ENCODE measurements at places on chromosomes 7 and 10.

DNA sequence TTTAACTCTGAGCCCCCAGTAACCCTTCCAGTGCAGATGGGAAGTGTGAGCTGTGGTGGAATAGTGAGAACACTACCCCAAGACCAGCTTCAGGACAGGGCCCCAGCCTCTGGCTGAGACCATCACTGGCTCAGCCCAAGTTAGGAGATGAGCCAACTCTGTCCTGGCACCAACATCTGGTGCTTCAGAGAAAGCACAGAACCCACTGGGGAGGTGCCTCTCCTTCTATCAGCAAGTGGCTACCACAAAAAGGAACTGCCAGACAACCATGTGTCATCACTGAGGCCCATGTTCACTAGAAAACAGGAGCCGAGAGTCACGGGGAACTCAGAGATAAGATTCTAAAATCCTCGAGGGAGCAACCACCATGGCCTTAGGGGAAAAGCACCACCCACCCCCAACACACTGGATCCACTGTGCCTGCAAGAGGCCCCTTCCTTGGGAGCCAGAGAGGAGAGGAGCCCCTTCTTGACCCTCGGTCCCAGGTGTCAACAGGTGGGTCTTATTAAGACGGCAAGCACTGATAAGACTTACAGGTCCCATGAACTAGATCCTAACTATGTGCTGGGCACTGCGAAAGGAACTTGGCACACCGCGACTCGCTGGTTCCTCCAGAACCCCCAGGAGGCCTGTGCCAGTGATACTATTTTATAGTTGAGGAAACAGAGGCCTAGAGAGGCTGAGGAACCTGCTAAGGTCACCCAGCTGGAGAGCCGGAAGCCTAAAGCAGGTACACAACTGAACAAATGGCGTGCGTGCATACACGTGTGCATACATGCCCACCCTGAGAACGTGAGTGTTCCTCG, 102.7 kb downstream of the FAM53B start:
- peak; percentile 22 for DNase-seq

GRCh38 chr10:79202188-79203013, 133.6 kb downstream of the ZMIZ1 start:
- no peak for DNase-seq

GRCh38 chr7:16826060-16826459, 21.3 kb upstream of the AGR2 start:
- no peak for DNase-seq

- peak; percentile 40 for DNase-seq
These were observed 15.5 kb upstream of the SLC18A3 start for GRCh38 chr10:49594594-49594993.

DNA sequence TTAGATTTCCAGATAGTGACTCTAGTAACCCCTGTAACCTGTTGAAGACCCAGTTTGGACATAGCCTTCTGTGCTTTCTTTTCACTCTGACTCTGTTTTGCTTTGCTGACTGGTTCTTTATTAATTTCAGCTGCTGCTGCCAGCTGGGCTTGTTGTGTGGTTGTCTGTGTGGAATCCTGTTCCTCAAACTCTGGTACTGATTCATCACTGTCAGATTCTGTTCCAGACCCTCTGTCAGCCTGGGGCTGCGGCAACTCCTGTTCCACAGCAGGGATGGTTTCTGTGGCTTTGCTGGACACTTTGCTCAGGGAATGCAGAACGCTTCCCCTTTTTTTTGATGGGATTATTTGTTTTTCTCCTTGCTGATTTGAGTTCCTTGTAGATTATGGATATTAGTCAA, 104.9 kb downstream of the SEC23IP start:
- DNase-seq: no peak

GRCh38 chr7:2317556-2318293, 3.5 kb upstream of the SNX8 start:
- no peak for DNase-seq

DNA sequence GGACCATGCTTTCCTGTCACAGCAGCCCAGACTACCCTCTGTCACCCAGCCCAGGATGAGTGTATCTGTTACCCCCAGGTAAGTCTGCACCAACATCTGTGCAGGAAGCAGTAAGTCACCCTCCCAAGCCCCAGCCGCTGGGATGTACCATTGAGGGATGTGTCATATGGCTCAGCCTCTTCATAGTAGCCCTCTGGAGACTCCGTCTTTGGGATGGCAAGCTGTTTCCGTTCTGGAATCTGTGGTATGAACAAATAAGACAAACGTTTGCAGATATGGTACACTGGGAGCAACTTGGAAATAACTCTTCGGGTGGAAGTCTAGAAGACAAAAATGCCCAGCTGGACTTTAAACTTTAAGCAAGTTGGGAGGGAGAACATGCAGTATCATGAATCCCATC, 81.3 kb downstream of the AFAP1L2 start:
- no peak for DNase-seq

DNA sequence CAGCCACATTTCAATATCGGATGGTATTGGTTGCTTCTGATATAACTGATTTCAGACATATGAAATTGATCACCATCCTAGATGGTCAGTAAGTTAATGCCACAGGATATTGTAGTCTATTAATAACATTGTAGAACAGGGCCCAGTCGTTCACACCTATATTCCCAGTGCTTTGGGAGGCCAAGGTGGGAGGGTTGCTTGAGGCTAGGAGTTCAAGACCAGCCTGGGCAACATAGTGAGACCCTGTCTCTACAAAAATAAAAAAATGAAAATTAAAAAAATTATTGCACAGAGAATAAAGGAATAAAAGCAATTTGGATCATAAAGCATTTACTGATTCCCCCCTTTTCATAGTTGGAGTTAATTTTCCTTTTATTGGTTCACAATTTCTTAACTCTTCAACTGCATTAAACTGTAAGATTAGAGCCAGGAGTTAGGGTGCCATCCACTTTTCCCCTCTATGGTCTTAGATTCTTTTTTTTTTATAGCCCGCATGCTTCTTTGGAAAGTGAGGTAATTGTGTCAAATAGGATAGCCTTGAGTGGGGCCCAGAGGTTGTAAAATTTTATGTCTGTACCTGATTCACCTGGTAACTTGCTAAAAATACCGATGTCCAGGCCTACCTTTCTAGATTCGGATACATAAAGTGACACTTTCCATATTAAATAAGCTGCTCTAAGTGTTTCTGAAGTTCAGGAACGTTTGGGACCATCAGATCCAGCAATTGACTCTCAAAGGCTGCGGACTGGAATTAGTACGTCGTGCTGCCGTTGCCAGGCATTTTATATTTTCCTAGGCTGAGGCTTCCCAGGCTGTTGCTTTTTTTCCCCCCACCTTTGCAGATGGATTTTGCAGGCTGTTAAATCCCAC, 24.7 kb downstream of the ADK start:
- DNase-seq: no peak

- DNase-seq: no peak
These were observed 1.6 kb downstream of the CCDC71L start for GRCh38 chr7:106659166-106659962.

GRCh38 chr7:108497082-108497725, 28.7 kb downstream of the PNPLA8 start:
- DNase-seq: peak; percentile 21

DNA sequence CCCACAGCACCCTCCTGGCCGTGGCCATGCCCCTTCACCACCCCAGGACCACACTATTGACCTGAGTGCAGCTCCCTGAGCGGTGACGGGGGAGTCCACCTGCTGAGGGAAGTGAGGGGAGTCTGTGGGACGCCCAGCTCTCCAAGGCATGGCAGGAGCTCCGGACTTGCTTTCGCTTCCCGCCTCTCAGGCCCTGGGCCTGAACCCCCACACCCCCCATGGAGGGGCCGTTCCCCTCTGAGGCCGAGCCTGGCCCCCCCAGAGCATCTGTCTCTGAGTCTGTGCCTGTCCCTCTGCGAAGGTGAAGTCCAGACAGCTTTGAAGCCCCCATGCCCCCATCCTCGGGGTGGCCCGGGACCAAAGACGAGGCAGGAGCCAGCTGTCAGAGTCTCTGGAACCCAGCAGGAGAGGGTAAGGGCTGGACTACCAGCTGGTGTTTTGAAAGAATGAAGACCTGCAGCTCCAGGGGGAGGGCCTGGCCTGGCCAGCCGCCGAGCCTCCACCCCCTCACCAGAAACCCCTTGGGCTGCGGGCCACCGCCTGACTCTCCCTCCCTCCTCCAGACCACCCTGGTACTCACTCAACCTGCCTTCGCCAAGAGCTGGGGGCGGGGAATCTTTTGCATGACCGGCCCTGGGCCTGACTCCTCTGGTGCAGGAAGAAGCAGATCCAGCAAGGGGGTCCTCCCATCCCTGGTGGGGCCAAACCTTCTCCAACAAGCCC, 114.0 kb downstream of the PDGFA start:
- no peak for DNase-seq

DNA sequence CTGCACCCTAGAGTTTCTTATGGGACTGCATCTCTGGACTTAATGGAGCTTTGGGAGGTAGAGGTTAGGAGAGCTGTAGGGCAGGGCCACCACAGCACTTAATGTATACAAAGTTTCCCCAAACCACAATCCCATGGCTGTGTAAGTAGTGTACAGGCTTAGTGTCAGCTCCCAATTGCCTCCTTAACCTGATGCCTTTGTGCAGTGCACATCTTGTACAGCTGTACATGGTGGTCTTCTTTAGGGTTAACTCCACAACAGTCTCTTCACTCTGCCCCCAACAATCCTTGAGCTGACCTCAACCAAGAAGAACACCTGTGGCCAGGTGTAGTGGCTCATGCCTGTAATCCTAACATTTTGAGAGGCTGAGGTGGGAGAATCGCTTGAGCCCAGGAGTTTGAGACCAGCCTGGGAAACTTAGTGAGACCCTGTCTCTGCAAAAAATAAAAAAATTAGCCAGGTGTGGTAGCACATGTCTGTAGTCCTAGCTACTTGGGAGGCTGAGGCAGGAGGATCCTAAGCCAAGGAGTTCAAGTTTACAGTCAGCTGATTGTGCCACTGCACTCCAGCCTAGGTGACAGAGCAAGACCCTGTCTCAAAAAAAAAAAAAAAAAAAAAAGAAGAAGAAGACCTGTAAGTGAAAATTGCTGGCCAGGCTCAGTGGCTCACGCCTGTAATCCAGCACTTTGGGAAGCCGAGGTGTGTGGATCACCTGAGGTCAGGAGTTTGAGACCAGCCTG, 6.8 kb downstream of the PLAU start:
- DNase-seq: no peak

GRCh38 chr10:101888251-101888949, 44.8 kb upstream of the KCNIP2 start:
- DNase-seq: no peak

GRCh38 chr7:51226916-51227535, 89.6 kb downstream of the COBL start:
- no peak for DNase-seq

DNA sequence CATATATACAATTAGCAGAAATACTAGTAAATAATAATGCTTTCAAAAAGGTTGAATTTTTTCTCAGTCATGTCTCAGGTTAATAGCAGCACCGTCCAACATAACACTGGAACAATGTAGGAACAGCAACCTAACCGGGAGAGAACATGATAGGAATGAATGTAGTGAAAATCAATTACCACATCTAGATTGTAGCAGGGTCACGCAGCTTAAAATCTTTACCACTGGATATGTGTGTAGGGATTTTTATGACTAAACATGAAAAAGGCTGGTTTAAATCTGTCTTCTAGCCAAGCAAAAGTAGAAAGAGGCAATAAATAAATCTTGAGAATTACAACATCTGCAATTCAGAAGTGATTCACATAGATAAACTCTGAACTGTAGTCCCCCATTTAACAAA, 326.0 kb downstream of the DGKB start:
- DNase-seq: peak; percentile 4

GRCh38 chr7:90298145-90299038, 22.7 kb downstream of the FAM237B start:
- DNase-seq: peak; percentile 23

DNA sequence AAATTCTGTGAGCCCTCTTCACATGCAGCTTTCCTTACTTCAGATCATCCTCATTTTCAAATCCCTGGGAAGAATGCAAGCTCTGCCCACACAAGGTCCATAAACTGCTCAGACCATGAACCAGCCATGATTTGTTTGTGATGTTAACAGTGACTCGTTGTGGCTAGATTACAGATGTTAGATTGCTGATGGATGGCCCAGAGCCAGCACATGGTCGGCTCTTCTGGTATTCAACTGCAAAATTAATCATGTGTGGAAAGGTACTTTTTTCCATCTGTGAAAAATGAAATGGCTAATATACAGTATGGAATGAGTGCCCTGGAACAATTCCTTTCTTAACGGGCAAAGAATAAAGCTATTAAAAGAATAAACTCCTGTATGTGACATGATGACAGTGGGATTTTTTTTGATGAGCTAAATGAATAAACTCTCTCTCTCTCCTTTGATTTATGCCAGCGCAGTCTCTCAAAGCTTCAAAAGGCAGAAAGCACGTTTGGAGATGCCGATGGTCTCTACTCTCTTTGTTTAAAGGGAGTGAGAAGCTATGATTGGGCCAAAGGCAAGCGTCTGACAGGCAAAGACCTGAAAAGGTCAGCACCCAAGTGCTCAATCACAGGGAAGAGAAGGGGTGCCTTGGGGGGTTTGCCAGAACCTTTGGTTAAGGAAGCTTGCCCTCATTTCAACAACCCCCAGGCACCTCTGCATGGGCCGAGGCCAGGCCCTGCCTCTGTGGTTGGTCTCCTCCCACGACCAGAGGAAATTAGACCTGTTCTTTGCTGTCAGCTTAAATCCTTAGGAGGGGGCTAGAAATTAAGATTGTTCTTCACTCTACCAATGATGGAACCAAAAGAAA, 444.0 kb upstream of the NFE2L3 start:
- DNase-seq: no peak

DNA sequence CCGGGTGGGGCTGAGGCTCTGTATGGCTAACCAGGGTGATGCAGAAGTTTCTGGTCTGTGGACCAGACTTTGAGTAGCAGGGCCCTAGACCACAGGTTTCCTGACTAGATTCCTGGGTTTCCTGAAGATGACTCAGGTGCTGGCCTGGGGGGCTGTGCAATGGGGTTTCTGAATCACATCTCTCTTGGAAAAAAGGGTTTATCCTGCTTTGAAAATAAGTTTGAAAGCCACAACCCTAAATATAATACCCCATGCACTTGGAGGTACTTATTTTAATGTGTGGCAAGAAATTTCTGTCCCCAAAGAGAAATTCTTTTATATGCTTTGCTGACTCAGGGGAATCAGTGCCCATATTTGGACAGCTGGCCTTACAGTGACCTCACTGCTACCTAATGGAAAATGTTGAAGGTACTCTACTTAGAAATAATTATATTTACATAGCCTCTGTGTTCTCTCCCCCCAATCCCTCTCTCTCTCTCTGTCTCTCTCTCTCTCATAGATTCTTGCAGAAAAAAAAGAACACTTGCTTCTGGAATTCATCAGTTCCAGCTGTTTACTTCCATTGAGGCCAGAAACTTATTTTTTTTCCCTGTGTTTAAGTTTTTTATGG, 184.4 kb upstream of the LYZL2 start:
- no peak for DNase-seq

GRCh38 chr10:103736763-103737162, 118.6 kb downstream of the SH3PXD2A start:
- no peak for DNase-seq

DNA sequence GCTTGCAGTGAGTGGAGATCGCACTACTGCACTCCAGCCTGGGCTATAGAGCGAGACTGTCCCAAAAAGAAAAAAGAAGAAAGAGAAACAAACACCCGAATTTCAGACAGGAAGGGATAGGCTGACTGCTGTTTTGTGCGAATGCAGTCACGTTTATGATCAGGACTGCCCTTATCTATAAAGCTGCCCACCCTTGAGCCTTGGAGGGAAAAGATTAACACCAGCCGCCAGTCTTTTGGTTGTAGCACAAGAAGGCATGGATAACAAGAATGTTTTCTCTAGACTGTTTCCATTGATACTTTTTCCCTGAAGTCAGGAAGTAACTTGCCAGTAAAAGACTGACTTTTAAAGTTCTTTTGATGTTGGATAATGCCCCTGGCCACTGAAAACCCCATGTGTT, 314.0 kb downstream of the BICC1 start:
- DNase-seq: no peak
